ENCODE measurements at places on chromosomes 3 and 15. TPM values are rescaled to one million over a fixed set of nuclear protein-coding genes. Genes with fewer than 3 reads are reported as not detected.

DNA sequence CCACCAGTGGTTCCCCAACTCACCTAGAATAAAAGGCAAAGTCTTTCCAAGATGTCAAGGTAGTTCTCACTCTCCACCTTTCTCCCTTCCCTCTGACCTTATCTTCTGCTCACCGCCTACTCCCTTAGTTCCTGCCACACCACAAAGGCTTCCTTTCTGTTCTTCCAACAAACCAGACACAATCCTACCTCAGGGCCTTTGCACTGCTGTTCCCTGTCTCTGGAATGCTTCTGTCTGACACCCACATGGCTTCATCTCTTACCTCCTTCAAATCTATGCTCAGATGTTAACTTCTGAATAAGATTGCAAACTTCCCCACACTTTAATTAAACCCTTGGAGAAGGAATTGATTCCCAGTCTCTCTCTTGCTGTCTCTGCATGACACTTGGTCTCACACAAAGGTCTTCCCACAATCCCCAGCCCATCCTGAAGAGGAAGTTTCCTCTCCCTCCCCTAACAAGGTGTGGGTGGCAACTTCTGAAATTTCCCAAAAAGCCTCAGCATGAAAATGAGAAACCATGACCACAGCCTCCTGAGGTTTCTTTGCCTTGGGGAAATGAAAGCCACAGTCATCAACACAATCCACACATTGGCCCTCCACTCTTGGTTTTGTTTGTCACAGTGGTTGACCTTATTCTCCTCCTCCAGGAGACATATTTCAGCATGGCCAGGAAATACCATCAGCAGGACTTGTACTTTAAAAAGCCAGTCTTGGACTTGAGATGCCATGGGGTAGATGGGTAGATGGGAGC, 3.0 kb upstream of the RYK start:
- no peak for DNase-seq

DNA sequence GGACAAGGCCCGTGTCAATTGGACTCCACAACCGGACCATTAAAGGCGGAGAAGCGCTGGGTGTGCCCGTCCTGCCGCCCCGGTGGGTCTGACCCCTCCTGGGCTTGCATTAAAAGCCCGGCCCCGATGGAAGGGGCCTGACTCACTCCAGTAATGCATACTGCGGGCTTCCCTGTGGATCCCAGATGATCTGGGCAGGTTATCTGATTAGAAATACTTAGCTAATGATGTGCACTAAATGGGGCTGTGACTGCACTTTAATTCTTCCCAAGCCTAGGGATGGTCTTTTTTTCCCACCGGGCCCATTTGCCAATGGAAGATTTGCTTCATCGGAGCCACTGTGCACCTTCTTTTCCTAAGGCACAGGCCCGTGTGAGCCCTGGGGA, 124.9 kb downstream of the TMEM266 start:
- DNase-seq: no peak

GRCh38 chr15:44130778-44131177, 64.3 kb downstream of the FRMD5 start:
- no peak for DNase-seq

DNA sequence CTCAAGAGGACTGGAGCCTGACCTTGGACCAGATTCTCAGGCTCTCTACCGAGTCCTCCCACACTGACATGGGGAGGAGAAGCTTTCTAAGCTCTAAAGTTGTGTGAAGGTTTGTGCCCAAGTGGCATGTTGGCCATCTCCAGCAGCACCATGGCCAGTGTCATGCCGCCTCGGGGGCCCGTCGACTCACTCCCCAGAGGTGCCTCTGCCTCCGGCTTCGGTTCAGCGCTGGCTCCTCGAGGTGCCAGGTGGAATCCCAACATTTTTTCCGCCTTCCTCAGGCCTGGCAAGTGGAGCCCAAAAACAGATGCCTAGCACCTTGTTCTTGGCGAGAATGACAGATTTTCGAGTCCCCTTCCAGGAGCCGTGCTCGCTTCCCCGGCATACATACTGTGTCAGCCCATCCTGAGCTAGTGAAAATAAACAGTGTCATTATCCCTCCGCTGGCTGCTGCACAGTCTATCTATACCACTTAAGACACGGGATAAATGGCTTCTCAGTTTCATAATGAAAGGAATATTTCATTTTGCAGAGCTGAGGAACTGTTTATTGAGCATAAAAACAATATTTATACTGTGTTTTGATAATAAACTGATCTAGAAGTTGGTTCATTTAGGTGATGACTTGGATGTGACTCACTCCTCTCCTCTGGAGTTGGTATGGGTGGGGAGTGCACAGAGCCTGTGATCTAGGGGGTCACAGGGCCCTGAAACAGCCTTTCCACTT, 328.5 kb upstream of the TLE3 start:
- no peak for DNase-seq

GRCh38 chr3:4744405-4745234, 234.6 kb upstream of the BHLHE40 start:
- no peak for DNase-seq

DNA sequence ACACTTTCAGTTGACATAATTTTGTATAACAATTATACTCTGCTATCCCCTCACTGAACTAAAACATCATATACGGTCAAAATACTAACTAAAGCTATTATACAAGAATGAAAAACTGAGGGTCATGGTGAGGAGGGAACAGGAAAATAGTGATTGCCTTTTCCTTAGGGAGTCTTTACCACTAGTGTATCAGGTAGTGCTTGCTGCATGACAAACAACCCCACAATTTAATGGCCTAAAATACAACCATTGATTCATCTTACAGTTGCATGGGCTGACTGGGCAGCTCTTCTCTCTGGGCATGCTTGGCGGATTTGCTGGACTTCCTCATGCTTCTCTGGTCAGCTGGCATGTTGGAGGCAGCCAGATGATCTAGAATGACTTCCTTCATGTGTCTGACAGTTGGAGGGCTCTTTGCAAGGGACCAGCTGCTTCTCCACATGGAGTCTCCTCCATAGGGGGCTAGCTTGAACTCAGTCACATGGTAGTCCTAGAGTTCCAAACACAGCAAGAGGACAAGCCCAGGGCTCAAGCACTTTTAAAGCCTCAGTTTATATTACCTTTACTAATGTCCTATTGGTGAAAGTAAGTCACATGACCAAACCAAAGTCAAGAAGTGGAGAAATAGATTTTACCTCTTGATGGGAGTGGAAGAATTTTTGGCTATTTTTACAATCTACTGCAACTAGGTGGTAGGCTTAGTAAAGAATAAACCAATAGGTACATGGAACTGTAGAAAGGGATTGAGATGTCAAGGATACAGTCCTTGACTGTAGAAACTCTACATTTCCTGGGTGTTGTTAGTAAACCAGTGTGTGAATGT, 18.8 kb downstream of the THAP10 start:
- no peak for DNase-seq

DNA sequence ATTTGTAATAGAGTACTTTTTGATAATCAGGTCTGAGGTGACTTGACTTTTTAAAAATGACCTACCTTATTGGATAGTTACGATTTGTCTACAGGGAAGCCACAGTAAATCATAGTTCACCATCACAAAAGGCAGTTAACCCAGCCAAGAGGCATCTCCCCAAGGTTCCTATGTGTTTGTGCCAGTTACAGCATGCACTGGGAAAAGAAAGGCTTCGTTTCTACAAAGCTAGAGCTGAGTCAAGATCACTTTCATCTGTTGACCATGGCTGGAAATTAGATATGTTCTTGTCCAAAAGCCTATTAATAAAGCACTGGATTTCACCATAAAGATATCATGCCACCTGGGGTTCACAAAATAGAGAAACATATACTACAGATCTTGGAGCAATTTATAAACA, 139.9 kb downstream of the GREM1 start:
- no peak for DNase-seq

GRCh38 chr3:8651418-8652323, 7.1 kb upstream of the SSUH2 start:
- DNase-seq: no peak

- no peak for DNase-seq
Observed at GRCh38 chr15:79198461-79198860, 84.1 kb upstream of the ANKRD34C start.

- no peak for DNase-seq
Observed at GRCh38 chr3:17942856-17943255, 200.4 kb upstream of the TBC1D5 start.

DNA sequence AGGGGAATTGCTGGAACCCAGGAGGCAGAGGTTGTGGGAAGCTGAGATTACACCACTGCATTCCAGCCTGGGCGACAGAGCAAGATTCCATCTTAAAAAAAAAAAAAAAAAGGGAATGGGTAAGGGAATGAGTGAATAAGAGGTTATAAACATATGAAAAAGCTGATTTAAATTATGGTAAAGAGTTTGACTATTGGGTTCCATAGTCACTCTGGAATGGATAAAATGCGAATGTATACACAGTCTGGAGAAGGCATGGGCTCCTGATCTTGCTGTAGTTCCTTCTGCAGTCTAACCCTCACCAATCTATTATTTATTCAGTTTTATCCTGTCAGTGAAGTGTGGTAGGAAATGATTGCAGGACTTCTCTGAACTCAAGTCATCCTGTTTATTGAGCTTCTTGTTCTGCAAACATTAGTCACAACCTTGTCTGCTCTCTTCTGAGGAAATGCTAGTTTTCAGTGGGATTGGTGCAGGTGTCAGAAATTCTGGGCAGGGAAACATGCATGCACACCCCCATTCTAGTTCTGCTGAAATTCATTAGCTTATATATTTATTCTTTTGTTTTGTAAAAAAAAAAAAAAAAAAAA, 190.9 kb upstream of the CFAP20DC start:
- DNase-seq: no peak

- no peak for DNase-seq
Observed at GRCh38 chr15:57237301-57237642, 139.0 kb upstream of the CGNL1 start.

DNA sequence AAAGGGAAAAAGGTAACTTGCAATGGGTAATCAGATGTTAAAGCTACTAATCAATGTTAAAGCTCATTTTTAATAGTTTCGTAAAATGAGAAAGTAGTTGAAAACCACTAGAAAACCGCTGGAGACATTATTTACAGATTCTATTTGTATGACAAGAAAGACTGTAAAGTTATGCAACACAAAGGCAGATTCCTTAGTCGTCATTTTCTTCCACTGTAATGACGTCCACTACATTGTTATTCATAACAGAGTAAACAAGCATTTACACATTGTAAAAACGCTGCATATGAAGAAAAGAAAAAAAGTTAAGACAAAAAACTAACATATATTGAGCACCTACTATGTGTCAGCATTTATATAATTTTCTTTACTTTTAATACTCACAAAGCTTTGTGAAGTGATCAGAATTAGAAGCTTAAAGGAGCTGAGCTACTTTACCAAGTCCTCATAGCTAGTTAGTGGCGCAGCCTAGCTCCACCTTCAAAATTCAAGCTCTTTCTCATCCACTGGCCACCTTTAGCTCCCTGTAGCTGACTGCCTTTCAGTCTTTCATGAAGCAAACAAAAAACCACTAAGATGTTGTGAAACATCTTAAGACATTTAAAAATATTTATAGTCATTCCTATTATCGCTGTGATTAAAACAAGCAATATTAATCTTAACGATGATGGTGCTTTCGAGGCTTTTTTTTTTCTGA, 100.1 kb upstream of the CDIN1 start:
- no peak for DNase-seq

DNA sequence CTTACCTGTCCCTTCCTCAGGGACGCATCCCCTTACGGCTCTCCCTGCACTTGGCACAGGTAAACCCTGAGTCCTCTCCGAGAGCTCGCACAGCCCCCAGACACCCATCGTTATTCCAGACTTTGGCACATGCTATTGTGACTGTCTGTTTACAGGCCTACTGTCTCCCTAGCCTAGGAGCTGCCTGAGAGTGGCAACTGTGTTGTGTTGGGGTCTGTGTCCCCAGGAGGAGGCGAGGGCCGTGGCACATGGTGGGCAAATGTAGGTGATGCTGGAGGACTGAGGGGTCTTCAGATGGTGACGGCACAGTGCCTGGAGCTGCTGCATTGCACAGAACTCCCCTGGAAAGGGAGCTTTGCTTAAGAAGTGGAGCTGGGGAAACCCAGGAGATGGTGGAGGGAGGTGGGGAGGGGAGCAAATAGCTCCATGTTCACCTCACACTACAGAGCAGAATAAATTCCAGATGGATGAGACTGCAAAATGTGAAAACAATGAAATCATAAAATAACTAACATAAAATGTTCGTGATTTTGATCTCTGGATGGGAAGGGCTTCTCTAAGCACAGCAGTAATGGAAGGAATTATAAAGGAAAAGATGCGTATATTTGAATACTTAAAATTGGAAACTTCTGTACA, 96.5 kb downstream of the SMAD6 start:
- no peak for DNase-seq

DNA sequence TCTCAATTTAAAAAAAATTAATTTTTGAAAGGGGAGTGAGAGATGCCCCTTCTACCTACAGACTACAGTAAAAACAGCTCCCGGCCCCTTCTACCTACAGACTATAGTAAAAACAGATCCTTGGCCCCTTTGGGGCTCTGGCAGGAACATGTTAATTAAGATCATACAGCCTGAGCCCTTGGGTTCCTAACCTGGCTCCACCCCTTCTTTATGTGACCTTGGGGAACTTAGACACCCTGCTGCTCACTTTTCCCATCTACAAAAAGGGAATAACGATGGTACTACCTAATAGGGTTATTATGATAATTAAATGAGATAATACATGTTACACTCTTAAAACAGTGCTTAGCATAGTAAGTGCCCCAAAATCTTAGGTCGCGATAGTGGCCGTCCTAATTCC, 60.1 kb upstream of the SEC61A1 start:
- no peak for DNase-seq

DNA sequence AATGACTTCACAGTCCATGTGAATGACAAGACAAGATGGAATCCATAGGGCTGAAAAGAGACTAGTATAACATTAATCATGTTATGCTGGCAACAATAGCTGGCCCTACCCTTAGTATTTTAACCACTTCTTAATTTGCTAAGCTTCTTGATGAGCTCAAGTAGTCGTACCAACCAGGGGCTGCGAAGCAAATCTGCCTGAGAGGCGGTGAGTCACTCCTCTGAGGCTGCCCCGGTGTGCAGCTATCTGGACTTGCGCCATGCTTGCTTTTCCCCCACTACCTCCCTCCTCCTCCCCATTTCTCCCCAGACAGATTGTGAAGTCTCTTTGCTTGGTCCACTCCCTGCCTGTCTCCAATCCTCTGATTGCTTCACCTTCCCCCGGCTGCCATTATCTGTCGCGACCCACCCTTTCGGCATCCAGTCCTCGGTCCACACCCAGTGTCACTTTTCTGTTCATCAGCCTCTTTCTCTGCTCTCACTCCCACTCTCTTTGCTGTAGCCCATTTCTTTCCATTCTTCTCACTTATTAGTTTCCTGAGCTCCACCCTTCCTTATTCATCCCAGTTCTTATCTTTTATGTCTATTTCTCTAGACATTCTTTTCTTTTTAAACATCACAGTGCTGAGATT, 42.7 kb downstream of the DUT start:
- DNase-seq: no peak

The EPHB3 gene
- total RNA-seq: 0.92 TPM

The DUOXA2 gene
- not detected for total RNA-seq

The MAP1A gene
- 0.72 TPM for total RNA-seq

The GOLGA6D gene
- total RNA-seq: not detected

The COL6A5 gene
- not detected for total RNA-seq
